Lung (tissue), 17 donors: ENCODE measurements at places on chromosomes 1 and 21.

GRCh38 chr1:68216089-68216772, 16.1 kb downstream of the WLS start:
- DNase-seq: peak; percentile 86
- peak overlapping the region; percentile 36 for H3K27ac ChIP-seq
- no peak overlapping the region for H3K4me3 ChIP-seq
- no peaks in the 10 kb centered on the region for H3K36me3 ChIP-seq

DNA sequence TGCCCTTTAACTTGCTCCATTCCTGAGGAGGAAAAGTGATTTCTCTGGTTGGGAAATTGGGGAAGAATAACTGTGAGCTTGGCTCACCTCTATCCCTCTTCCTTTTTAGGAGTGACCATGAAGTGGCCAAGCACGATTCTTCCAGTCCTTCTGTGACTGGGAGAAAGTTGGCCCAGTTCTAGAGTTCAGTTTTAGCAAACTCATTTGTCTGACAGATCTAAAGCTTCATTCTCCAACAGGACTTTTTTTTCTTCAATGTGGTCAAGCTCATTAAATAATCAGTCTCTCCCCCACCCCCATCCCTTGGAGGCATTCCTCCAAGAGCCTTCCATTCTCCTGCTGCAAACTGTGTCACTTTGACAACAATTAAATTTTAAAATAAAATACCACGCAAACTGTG, 6.4 kb upstream of the AGL start:
- H3K4me3 ChIP-seq: no peak overlapping the region
- DNase-seq: no peak
- no peaks in the 10 kb centered on the region for H3K4me1 ChIP-seq
- H3K36me3 ChIP-seq: no peaks in the 10 kb centered on the region
- H3K27me3 ChIP-seq: no peaks in the 10 kb centered on the region

DNA sequence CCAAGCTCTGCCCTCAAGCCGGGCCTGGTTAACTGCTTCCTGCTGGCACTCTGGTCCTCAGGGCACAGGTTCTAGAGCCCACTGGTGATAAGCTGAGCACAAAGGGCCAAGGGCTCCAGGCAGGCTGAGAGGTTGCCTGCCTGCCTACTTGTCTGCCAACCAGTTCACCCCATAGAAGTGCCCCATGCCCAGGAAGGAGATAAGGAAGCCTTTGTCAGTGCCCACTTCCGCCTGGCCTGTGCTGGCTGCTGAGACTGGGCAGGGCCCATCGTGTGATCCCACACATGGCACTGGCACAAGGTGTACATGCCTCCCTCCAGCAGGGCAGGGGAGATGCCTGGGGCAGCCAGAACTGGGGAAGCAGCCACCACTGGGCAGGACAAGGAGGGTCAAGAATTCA, 24.1 kb downstream of the SLC9A1 start:
- no peaks in the 10 kb centered on the region for H3K27me3 ChIP-seq
- DNase-seq: no peak
- no peaks in the 10 kb centered on the region for H3K36me3 ChIP-seq
- peaks cover 5% of the 10 kb centered on the region for H3K4me1 ChIP-seq

GRCh38 chr1:202711949-202712635, 1.8 kb upstream of the SYT2 start:
- H3K4me1 ChIP-seq: peaks cover 17% of the 10 kb centered on the region
- no peak overlapping the region for H3K4me3 ChIP-seq
- H3K27ac ChIP-seq: no peak overlapping the region
- H3K27me3 ChIP-seq: peaks cover 2% of the 10 kb centered on the region
- DNase-seq: no peak
- no peaks in the 10 kb centered on the region for H3K36me3 ChIP-seq
